Head of caudate nucleus (tissue), 42 donors: ENCODE measurements at places on chromosomes 1 and 21.

DNA sequence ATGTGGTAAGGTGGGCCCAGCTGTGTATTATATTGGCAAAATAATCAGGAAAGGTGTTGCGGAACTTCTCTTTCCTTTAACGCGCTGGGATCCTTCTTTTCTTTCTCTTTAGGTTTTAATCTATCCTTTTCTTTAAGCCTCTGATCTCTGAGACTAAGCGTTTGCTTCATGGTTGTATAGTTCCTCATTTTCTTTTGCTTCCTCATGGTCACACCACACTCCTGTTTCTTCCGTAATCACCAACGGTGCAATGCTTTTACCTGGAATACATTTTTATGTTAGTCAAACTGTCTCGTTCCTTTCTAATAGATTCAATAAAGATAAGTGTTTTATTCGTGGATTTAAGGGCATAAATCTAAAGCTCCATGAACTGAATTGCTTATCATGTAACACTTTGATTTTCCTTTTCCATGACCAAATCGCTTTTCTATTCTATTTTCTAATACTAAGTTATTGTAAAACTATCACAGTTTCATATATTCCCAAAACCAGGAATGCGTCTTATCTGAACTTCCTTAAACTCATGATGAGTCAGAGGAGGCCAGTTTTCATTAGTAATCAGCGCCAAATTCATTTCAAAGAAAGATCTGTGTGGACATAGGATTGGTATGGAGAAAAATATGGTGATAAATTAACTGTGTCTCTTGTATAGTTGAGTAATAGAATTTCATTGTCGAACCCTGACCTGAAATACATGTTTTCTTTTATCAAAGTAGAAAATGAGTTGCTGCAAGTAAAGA is 12.2 kb downstream of the SDCCAG8 start:
- DNase-seq = no peak

GRCh38 chr1:245043611-245043940 is 111.2 kb upstream of the KIF26B start:
- no peak for DNase-seq

DNA sequence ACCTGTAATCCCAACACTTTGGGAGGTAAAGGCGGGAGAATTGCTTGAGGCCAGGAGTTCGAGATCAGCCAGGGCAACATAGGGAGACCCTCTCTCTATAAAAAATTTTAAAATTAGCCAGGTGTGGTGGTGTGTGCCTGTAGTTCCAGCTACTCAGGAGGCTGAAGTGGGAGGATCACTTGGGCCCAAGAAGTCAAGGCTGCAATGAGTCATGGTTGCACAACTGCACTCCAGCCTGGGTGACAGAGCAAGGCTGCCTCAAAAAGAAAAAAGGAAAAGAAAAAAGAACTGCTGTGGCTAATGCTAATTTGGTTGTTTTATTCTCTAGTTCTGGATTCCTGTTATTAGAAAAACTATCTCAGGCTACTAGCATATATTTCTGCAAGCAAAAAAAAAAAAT is 29.8 kb downstream of the DBT start:
- no peak for DNase-seq

DNA sequence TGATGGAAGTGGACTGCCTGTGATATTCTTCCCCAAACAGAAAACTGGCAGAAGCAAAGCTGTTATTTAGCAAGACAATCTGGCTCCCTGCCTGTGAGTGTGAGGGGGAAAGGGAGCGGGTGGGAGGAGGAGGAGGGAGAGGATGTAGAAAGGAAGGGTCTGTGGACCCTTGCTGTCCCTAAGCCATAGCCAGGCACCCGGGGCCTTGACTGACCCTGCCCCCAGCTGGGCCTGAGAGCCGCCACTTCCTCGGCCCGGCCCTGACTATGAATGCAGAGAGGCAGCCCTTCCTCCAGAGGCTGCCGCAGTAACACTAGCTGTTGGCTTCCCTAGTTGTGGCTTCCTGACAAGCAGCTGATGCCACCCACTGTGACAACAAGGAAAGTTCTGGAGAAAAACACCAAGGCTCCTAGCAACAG is 13.9 kb downstream of the PLA2G2F start:
- DNase-seq = no peak

DNA sequence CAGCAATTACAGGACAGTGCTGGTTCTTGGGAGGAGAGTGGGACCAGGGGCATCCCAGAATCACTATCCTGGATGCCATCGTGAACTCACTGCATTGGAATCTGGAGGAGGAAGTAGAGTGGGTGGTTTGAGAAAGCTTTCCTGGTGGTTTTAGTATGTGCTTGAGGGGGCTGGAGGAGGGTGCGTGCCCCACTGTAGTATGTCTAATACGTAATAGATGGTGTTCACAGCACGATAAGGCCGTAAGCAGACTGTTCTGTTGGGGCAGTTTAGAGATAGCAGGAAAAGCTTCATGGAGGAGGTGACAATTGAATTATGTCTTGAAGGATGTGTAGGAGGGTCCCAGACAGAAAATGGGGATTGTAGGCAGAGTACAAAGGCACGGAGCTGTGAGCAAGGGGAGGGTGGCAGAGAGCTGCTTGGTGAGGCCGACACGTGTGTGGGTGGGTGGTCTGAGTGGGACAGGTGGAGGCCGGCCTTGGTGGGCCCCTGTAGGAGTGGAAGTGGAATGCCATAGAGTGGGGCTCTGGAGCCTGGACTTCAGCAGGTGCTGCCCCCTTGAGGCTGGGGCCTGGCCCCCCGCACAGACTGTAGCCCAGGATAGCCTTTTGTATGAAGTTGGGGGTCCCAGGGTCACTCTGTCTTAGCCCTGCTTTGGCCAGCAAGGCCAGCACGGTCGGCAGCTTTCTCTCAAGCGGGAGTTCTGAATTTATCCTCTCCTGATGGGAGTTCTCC is 37.0 kb downstream of the IL6R start:
- DNase-seq = no peak

DNA sequence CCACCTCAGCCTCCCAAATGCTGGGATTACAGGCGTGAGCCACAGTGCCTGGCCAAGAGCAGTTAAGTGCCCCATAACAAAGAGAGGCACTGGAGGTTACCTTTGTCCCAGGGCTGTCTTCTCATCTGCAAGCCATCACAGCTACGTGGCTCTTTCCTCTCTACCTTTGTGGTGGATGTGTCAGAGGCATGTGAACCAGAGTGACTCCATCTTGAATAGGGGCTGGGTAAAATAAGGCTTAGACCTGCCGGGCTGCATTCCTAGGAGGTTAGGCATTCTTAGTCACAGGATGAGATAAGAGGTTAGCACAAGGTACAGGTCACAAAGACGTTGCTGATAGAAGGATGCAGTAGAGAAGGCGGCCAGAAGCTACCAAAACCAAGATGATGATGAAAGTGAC is 59.4 kb upstream of the POU2F1 start:
- no peak for DNase-seq

- DNase-seq = no peak
Measured at GRCh38 chr1:221886743-221887414, 145.0 kb upstream of the DUSP10 start.

- DNase-seq = no peak
Measured at GRCh38 chr1:95369985-95370690, 136.1 kb downstream of the RWDD3 start.

- no peak for DNase-seq
Measured at GRCh38 chr1:193141804-193142203, 20.0 kb downstream of the CDC73 start.
